NCI-H2171 (cell line): ENCODE measurements at places on chromosomes 3 and 15.

GRCh38 chr3:4865714-4866113, 113.5 kb upstream of the BHLHE40 start:
- no peak for DNase-seq

- no peak for DNase-seq
Observed at GRCh38 chr15:66721020-66721419, 19.0 kb downstream of the SMAD6 start.

DNA sequence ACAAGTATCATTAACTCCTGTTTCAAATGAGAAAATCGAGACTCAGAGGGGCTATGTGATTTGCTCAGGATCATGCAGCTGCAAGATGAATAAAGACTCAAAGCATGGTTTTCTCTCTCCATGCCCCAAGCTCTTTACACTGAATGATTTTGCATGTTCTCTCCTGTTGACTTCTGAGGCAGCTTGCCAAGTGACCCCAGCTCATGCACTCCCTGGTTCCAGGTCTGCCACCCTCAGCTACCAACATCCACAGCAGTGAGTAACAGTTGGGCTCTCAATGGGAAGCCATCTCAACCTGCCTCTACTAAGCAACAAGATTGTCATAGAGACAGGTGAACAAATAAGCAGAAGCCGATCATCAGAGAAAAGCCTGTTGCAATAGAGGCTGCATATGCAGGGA, 116.9 kb upstream of the GADL1 start:
- no peak for DNase-seq

- DNase-seq, result no peak
Observed at GRCh38 chr3:157551961-157552360, 48.7 kb upstream of the VEPH1 start.

DNA sequence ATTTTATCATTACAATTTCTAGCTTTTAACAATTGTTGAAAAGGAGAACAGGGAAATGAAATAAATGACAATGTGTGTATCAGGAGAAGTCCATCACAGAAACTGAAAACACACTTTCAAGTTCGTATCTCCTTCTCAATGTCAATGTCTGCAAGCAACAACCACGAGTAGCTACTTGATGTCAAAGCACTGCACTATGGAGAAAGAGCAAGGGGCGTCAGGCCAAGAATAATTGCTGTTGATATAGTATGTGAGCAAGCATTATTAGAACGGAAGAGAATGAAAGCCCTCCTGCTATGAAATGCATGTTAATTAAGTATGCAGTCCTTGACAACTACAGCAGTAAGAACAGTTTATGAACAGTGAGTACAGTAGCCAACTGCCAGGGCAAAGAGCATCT, 1250.1 kb downstream of the ZPLD1 start:
- DNase-seq, result no peak

GRCh38 chr15:60800299-60801072, 321.5 kb upstream of the ICE2 start:
- DNase-seq, result no peak

GRCh38 chr15:60916679-60917460, 312.2 kb downstream of the RORA start:
- DNase-seq, result peak; percentile 48

DNA sequence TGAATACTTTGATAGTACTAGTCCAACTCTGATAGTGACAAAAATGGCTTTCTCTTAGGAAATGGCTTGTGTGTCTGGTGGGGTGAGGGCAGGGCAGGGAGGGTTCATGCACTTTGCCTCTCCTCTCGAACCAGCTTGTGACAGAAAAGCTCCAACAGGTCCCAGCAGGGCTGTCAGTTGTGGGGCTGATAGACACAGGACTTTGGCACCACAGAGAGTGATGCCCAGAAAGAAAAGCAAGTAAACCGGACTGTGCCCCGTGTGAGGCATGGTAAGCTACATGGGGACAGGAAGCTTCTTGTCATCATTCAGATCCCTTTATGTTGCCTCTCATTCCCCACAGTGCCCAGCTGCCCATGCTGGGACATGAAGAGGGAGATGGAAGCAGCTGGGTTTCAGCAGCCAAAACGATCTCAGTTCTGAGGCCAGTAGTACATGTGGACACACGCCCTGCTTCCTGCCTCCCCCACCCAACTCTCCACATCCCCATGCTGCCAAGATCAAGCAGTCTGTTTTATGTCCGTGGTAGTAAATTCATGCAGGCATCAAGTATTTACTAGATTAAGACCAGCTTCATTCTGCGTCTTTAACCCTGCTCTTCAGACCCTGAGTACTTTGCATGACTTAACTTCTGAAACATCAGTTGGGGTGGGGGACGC, 29.7 kb upstream of the LIPC start:
- no peak for DNase-seq

DNA sequence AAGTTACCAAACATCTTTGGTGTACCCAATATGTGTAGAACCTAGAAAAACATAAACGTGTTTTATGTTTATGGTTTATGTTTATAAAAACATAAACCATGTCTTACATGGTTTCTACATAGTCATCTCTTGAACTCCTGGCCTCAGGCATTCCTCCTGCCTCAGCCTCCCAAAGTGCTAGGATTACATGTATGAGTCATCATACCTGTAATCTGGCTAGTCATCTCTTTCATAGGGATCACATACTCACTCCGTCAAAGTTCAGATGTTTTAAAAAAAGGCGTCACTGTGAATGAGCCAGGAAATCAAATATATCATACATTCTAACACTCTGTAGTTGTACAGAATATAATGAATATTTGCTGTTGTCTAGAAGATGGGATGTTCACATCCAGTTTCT, 178.6 kb downstream of the CPNE4 start:
- no peak for DNase-seq

DNA sequence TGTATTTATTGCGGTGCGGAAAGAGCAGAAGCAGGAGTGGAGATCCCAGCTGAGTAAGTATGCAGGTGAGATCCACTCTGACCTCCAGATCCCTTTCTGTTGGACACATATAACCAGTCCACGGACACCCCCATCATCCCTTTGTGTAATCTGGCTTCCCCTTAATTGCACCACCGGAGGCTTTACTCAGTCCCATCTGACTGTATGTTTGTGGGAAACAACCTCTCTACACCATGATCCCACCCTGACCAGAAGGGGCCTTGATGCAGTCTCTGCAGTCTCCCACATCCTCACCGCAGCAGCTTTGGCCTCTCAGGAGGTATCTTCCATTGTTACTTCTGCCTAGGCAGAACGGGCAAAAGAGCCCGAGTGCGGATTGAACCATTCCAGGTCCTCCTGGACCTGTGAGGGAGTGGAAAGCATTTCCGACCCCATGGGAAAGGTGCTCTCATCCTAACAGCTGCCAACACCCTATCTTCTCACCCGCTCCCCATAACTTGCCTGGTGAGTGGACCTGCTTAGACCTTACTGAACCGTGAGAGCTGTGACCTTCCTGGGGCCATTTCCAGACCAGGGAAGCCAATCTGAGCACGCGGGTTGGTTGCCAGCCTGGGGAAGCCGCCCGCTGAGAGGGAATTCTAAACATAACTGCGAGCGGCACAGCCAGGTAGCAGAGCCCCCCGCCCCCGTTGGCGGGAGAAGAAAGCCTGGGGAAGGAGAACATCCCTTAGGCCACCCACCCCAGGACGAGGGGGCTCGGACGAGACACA, 1.1 kb downstream of the SLCO2A1 start:
- no peak for DNase-seq

GRCh38 chr15:91668370-91668769, 185.1 kb upstream of the SLCO3A1 start:
- no peak for DNase-seq

- no peak for DNase-seq
Observed at GRCh38 chr3:128348805-128349531, 117.7 kb downstream of the DNAJB8 start.

- no peak for DNase-seq
Observed at GRCh38 chr3:150515210-150515609, 31.1 kb downstream of the SERP1 start.

DNA sequence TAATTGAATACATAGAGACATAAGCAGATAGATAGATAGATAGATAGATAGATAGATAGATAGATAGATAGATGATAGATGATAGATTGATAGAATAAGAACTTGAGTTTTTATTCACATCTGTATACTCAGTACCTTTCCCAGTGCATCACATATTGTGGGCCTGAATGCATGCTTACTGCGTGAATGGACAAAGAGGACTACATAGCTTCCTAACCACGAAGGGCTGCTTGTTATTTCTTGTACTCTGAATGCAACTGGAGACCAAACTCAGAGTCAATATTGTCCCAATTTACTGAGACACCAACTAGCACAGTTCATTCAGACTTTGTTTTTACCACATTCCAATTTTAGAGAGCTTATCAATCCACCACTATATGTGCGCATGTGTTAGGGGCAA, 422.9 kb upstream of the GRM7 start:
- no peak for DNase-seq

- no peak for DNase-seq
Observed at GRCh38 chr3:184358124-184358767, 3.2 kb downstream of the CLCN2 start.

DNA sequence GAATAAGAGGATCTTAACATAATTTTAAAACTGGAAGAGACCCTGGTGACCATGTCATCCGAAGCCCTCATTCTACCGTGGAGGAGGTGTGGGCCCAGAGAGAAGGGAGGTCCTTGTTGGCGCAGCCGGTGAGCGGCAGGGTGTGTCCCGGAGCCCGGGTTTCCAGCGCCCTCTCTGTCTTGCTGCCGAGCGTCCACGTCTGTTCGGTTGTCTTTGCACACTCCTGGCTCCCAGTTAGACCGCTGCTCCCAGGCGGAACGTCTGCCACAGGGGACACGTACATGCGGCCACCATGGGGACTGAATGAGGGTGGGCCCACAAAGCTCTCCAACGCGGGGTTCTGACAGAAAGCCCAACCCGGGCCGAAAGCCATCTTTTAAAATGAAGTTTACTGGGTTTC, 6.6 kb upstream of the MUC4 start:
- DNase-seq, result no peak

DNA sequence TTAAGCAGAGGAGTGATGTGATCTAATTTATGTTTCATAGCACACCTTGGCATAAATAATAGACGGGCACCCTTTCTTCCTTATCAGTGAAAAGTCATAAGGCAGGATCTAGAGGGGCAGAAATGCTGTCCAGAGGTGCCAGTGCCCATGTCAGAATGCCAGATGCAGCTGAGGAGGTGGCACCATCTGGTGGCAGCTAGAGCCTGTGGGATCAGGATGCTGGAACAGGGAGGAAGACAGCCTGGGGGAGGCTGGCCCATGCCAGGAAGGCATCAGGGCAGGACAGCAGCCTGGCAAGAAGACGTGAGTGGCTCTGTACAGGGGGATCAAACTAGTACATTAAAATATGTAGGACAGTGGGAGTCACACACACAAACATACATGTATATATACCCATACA, 16.5 kb downstream of the MYH15 start:
- no peak for DNase-seq

DNA sequence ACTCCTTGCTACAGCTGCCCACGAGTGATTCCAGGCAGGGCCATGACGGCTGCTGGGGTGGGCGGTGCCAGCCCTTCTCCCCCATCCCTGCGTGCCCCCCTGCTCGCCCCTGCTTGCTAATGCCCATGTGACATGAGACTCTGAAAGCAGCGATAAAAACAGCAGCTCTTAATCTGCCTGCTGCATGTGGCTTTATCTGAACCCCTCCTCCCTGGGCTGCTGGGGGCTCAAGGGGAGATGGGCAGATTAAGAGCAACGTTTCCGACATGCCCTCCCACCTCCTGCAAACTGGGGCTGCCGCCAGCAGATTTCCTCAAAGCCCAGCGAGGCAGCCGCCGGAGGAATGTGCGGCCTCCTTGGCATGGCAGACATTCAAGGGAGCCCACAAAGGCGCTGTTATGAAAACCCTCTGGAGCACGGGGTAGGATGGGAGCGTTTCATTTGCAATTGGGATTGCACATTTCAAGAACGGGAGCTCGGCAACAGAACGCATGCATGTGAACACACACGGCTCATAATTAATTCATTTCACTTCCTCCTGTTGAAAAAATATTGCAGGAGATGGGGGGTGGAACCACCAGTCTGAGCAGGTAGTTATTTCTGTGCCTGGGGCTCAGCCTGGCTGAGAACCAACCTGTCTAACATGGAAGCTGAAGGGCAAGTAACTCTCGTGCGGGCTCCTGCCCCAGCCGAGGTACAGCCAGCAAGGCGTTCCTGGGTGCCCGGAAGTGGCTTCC, 504.2 kb upstream of the PROK2 start:
- DNase-seq, result no peak

DNA sequence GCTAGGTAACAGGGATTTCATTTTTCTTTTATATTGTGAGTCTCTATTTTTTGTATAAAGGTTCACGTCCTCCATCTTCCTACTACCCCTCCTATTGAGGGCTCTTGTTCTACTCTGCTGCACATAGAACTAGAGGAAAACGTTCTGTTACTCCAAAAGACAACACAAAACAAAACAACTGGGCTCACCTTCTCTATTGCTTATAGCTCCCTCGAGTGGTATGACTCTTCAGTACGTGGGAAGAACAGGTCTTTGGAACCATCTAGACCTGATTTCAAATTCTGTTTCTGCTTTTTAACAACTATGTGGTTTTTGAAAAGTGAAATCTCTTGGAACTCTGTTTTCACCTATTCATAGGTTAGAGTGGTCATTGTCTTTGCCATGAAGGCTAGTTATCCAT, 515.3 kb downstream of the SOX2 start:
- DNase-seq, result no peak

DNA sequence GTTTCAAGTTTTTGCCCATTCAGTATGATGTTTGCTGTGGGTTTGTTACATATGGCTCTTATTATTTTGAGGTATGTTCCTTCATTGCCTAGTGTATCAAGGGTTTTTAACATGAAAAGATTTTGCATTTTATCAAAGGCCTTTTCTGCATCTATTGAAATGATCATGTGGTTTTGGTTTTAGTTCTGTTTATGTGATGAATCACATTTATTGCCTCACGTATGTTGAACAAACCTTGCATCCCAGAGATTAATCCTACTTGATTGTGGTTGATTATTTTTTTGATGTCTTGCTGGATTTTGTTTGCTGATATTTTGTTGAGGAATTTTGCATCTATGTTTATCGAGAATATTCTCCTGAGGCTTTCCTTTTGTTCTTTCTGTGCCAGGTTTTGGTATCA, 39.4 kb downstream of the TMCO5A start:
- no peak for DNase-seq

GRCh38 chr15:56244038-56244810, 545 bp upstream of the RFX7 start:
- DNase-seq, result no peak

DNA sequence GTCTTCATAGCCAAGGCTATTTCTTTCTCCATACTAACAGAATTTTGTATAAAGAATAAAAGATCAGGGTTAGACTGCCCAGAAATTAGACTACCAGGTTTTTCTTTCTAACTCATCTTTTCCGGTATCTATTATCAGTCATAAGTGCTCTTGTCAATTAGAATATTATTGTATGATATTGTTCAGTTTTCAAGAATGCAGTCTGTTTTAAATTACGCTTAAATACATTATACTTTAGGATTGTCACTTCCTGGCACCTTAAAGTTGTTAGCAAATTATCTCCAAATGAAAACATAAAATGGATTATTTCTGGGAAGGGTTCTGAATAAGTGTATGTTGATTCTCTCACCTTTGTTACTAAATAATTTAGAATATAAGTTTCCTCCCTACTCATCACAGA, 497.2 kb downstream of the IGSF11 start:
- DNase-seq, result no peak
